ENCODE measurements at places on chromosomes 7 and 10. TPM values are rescaled to one million over a fixed set of nuclear protein-coding genes. Genes with fewer than 3 reads are reported as not detected.

The PFKP gene
- polyA plus RNA-seq = 10.6 TPM

The TES gene
- polyA plus RNA-seq = 53.1 TPM

The CFAP43 gene
- polyA plus RNA-seq = 25.6 TPM

The ZNF804B gene
- 0.06 TPM for polyA plus RNA-seq

The SLC29A4 gene
- 16.9 TPM for polyA plus RNA-seq

The VWA2 gene
- 30.6 TPM for polyA plus RNA-seq

The OR2A12 gene
- not detected for polyA plus RNA-seq

The WDR11 gene
- 60.0 TPM for polyA plus RNA-seq

The UCMA gene
- 0.41 TPM for polyA plus RNA-seq

The PPP1R9A gene
- 21.7 TPM for polyA plus RNA-seq

The PTN gene
- polyA plus RNA-seq = 94.3 TPM

The MSMB gene
- not detected for polyA plus RNA-seq

The KMT2C gene
- polyA plus RNA-seq = 34.6 TPM

The WEE2 gene
- polyA plus RNA-seq = 0.57 TPM

The AMPH gene
- polyA plus RNA-seq = 11.4 TPM

The DGKB gene
- 0.25 TPM for polyA plus RNA-seq

The LIPN gene
- not detected for polyA plus RNA-seq

The SLC12A9 gene
- polyA plus RNA-seq = 32.0 TPM

The TBX20 gene
- not detected for polyA plus RNA-seq

The NRP1 gene
- polyA plus RNA-seq = 172 TPM

The PDZD7 gene
- polyA plus RNA-seq = 0.69 TPM

The ITPRID1 gene
- polyA plus RNA-seq = 0.05 TPM

The SLC13A1 gene
- polyA plus RNA-seq = 0.07 TPM

The H2BK1 gene
- polyA plus RNA-seq = not detected

The CPA4 gene
- 0.33 TPM for polyA plus RNA-seq

The SDK1 gene
- polyA plus RNA-seq = 9.5 TPM

The LMTK2 gene
- polyA plus RNA-seq = 13.5 TPM

The GET4 gene
- 32.1 TPM for polyA plus RNA-seq

The PRF1 gene
- 3.0 TPM for polyA plus RNA-seq

The ASB10 gene
- not detected for polyA plus RNA-seq

The HKDC1 gene
- 1.1 TPM for polyA plus RNA-seq

The BICC1 gene
- 43.9 TPM for polyA plus RNA-seq

The HOXA6 gene
- polyA plus RNA-seq = 15.6 TPM

The ZEB1 gene
- polyA plus RNA-seq = 34.9 TPM

The PPP1R3C gene
- polyA plus RNA-seq = 225 TPM

The SHTN1 gene
- 21.4 TPM for polyA plus RNA-seq

The TPST1 gene
- polyA plus RNA-seq = 67.7 TPM

The GDF10 gene
- 109 TPM for polyA plus RNA-seq

The SAMD8 gene
- 9.9 TPM for polyA plus RNA-seq

The NRG3 gene
- polyA plus RNA-seq = 0.95 TPM

The ITIH5 gene
- polyA plus RNA-seq = 31.9 TPM

The ZKSCAN1 gene
- polyA plus RNA-seq = 89.3 TPM

The SPDYE2B gene
- 1.5 TPM for polyA plus RNA-seq

The ACBD7 gene
- 3.7 TPM for polyA plus RNA-seq

The ADCY1 gene
- polyA plus RNA-seq = 2.8 TPM

The IFIT3 gene
- polyA plus RNA-seq = 11.6 TPM
